ENCODE measurements at places on chromosomes 2 and 18.

GRCh38 chr2:1698188-1698945, 45.9 kb downstream of the PXDN start:
- no peak for DNase-seq

DNA sequence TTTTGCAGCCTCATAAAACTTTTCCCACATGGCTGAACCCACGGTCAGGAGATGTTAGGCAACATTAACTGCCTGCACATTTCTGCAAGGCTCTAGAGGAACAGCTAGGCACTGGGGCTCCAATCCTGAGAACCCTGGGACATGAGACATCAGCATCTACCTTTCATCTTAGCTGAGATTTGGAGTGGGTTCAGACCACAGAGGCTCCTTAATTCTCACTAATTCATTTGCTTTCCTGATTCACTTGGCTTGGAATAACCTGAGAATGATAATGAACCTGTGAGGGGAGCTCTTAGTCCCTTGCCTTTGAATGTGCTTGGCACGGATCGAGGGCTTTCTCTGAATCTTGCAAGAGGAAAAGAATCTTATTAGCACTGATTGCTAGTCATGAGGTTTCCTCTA, 266.2 kb downstream of the FIGN start:
- DNase-seq: peak; percentile 29

DNA sequence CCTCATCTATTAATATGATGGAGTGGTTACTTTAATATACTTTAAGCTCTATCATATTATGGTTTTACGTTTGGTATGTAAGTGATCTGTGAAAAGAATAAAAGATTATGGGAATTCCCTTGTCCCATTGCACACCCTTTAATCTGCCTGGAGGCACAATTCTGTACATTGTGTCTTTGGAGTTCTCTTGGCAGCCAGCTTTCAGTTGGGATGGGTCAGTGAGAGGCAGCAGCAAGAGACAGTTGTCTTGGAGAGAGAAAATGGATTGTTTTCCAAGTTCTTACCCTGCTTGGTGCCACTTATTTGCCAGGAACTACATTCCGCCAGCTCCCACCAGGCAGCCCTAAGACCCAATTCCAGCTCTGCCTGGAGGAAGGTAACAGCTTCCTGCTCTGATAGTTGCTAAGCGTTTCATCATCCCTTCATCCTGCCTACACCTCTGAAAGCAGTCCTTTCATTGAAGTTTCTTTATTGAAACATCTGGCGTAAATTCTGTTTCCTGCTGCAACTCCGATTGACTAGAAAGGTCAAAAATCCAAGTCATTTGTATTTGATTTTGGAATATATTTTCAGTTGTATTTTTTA, 365.2 kb downstream of the AKAIN1 start:
- DNase-seq: no peak

DNA sequence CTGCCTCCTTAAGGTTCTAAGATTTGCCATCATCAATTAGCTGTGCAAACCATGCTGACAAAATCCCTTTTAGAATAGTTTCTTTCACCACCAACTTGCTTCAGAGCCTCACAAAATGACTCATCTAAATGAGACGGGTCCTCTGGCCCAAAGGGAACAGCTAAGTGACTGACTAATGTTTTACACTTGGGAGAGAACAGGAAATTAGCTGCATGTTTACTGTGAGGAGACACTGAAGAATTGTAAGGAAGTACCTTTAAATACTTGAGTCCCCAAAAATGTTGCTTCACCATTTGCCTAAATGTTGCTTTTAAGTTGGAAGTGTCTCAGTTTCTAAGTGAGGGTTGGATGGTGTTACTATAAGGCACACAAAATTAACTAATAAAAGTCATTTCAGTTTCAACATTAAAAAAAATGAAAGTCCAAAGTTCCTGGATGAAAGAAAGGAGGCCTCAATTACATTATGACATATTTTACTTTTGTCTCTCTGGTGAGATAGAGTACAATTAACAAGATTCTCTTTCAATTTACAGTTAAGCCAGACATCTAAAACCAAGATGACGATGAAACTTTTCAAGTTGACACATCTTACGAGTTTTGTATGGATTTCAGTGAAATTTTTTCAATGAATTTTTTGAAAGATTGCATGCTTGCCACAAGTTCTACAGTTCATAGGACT, 229.1 kb upstream of the FN1 start:
- DNase-seq: peak; percentile 86

- DNase-seq: no peak
Observed at GRCh38 chr2:232894746-232895145, 24.7 kb downstream of the SNORC start.

DNA sequence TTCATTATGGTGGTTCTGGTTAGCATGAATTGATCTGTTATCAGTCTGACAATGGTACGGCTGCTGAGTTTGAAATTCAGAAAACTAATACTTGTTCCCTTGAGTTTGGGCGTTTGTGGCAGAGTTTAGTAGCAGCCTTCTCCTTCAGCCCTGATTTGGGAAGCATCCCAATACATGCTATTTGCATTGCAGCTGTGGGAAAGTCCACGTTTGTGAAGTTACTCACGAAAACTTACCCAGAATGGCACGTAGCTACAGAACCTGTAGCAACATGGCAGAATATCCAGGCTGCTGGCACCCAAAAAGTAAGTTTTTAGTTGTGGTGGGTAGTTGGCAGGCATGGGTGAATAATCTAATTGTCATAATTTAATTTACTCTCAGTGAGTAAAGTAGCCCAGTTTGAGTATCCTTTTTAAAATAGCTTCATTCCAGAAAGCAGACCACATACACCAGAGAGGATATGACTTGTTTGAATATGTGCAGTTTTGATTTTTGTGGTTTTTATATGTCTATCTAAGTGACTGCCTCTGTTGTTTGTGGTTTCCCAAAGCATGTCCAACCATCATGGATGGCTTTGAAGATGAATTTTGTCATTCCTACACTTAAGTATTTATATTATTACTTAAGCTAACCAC, 12.2 kb downstream of the DGUOK start:
- no peak for DNase-seq

DNA sequence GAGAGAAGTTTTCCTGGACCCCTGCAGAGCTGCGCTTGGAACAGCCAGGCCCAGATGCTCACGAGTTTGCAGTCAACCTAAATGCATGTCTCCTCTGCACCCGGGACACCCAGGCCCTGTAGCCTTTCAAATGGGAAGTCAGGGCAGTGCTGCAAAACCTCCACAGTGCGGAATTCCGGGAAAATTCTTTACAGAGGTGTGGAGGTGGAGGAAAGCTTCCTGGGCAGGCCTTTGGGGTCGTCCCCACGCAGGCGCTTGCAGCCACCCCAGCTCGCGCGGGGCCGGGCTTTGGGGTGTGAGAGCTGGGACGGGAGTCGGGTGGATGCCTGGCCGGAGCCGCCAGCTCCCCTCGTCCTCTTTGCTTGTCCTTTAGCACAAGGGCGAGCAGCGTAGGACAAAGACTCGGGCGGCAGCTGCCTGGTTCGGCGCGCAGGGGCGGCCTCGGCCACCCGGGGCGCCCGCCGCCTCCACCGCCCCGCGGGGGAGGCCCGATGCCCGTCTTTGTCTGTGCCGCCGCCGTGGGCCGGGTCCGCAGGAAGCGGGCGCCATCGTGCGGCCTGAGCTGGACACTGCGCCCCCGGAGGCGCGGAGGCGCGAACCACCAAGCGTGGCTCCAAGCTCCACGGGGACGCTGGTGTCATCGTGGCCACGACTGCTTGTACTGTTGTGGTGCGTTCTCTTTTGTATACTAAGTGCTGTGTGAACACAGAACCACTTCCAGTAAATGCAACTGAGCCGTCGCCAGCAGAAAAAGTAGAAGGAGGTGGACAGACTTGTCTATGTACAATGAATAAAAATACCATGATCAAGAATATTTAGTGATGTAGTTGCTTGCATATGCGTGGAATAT, 28.2 kb upstream of the BCL11A start:
- DNase-seq: no peak

DNA sequence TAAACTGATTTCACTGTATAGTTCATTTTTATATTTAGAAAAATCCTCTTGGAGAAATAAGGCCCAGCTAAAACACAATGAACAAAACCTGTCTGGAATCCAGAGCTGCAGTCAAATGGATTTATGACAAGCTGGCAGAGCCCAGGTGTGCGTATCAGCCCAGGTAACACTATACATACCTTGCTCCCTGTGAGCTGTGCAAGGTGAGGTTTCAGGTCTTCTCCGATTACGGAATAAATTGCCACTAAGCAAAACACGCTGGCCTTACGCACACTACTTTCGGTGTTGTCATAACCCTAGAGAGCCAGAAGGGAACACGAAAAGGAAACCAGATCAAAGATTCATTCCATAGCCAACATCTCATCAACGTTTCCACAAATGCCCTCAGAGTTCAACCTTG, 61.9 kb upstream of the TFCP2L1 start:
- DNase-seq: no peak

- no peak for DNase-seq
Observed at GRCh38 chr2:235343156-235343774, 150.6 kb upstream of the AGAP1 start.

GRCh38 chr2:136767030-136767429, 1.7 kb downstream of the THSD7B start:
- no peak for DNase-seq

GRCh38 chr2:159375241-159375640, 88.7 kb upstream of the WDSUB1 start:
- no peak for DNase-seq

DNA sequence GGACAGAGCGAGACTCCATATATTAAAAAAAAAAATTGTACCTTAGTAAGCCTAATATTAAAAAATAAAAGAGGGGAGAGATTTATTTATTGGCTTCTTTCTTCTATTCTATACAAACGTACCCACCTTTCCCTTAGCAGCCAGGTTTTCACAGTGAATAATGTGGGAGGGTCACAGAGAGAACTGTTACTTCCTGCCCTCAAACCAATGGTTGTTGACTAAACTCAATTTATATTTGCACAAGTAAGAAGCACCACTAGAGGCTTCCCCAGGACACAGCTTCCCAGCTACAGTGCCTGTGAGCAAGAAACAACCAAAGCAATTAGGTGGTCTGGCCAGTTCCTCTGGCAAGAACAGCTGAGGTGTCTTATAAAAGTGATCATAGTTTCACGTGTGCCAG, 28.9 kb upstream of the GALR1 start:
- no peak for DNase-seq

DNA sequence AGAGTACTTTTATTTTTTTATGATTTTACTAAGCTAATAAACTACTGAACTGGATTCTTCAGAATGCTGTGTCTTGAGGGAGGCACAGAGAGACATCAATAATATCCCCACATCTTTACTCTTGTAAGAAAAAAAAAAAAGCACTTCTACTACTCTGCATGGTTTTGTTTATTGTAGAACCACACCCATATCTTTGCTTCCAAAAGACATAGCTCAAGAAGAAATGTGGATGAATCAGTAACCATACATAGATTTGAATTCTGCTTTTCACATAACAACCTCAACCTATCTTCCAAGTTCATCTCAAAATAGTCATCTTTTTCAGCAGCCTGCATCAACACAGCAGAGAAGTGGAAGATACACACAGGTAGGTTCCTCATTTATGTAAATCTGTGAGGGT, 12.2 kb upstream of the COL5A2 start:
- DNase-seq: no peak

DNA sequence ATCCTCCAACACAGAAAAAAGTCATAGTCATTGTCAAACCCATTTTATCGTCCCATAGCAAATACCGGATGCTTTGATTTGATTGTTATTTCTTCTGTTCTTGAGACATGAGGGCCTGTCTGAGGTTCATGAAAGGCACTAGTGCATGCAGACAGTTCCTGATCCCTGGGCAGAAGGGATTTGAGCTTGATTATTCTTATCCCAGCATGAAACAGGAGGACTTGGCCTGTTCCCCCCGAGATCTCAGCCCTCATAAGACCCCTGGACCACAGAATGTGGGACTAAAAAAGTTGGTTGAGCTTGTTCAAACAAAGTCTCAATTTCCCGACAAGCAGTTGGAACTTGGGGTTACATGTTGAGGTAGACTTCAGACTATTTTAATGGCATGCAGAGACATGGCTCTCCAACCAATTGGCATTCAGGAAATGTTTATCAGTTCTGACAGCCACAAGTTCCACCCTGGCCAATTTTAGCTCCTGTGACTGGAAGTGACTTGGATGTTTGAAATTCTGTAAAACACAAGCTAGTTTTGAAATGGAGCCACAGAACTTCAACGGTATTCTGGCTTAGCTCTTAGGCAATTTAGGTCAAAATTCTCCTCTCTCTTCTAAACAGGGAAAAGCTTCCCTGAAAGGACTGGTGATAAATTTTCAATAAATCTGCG, 366.9 kb upstream of the SLC14A2 start:
- DNase-seq: no peak

GRCh38 chr2:65518751-65519150, 86.4 kb upstream of the SPRED2 start:
- no peak for DNase-seq

GRCh38 chr2:46329803-46330775, 32.9 kb downstream of the EPAS1 start:
- peak; percentile 94 for DNase-seq

DNA sequence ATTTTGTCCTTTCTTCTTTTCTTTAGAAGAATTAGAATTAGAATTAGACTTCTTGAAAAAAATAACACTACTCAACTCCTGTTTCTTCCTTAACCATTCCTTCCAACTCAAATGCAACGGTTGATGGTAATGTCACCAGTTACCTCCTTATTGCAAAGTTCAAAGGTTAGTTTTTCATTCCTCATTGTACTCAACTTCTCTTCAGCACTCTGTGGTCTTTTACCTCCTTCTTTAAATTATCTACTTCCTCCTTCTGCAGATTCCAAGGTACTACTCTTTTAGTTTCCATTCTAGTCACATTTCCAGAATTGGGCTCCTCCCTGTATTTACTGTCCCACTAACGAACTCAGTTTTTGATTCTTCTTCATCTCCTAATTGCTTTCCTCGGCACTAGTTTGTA, 700.7 kb downstream of the SATB2 start:
- no peak for DNase-seq

DNA sequence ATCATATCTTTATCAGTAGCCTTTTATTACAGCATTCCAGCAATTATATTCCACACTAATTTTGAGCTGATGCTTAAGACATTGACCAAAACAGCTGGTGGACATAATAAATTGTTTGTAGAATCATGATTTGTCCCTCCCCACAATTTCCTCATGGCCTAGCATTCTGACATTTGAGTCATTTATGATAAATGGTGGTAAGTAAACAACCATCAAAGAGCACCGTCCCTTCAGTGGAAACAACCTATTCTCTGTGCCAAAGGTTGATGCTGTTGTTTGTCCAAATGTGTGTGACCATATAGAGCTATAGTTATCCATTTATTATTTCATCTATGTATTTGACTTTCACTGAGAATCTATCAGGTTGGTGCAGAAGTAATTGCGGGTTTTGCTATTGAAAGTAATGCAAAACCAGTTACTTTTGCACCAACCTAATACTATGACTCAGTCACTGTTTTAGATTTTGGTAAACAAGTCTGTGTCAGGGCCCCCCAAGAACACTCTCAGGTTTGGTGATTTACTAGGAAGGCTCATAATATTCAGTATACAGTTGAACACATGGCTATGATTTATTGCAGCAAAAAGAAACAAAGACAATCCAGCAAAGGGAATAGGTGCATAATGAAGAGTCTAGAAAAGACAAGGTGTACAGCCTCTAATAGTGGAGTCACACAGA, 608.7 kb upstream of the REG3G start:
- no peak for DNase-seq

- no peak for DNase-seq
Observed at GRCh38 chr2:88764141-88764849, 72.8 kb downstream of the RPIA start.

All from epithelial cell of proximal tubule (primary cell).